Astrocyte (in vitro differentiated cells and primary cell): ENCODE measurements at places on chromosomes 6 and 20.
A peak's percentile ranks its signal among the peaks of the same experiment; 100 is the strongest.

- no peak for DNase-seq
These were observed 104.5 kb downstream of the NOL4L start for GRCh38 chr20:32480371-32481241.

- DNase-seq, result no peak
These were observed 90.0 kb downstream of the PRND start for GRCh38 chr20:4811661-4812181.

DNA sequence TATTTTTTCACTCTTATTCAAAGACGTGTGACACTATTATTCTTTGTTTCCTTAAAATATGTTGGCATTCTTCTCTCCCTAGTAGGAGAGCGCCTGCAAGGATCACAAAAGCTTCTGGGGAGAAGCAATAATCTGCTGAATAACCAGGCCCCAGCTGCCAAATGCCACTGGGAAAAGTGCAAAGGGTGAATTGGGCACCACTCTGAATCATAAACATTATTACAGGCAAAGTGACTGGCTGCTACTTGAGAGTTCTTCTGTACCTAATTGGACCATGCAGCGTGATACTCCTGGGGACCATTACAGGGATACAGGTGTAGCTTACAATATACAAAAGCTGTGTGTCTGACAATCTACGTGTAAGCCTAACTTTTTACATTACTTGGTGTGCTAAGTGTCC, 152.8 kb downstream of the ATXN1 start:
- no peak for DNase-seq

DNA sequence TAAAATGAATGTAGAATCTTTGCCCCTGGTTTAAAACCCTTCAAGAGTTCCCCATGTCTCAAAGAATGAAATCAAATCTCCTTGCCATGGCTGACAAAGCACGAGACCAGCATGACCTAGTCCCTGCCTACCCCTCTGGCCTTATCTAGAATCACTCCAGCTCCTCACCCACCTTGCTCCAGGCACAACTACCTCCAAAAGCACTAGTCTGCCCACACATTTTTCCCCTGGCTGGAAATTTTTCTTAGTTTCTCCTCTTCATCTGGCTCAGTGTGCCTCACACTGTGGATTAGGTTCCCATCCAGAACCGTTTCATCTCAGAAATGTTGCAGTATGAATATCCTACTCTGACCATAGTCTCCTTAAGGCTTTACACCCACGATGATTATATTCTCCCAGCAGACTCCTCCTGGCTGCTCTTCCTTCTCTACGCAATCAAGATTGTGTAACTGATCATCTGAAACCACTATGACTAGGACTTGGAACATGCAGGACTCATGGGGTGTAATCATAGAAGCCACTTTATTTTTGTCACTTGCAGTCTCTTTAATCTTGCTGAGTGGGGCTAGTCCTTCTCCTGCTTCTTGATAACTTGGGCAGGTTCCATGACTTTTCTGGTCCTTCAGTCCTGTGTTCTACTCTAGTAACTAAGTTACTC, 7.8 kb upstream of the MRS2 start:
- DNase-seq, result peak; percentile 83

DNA sequence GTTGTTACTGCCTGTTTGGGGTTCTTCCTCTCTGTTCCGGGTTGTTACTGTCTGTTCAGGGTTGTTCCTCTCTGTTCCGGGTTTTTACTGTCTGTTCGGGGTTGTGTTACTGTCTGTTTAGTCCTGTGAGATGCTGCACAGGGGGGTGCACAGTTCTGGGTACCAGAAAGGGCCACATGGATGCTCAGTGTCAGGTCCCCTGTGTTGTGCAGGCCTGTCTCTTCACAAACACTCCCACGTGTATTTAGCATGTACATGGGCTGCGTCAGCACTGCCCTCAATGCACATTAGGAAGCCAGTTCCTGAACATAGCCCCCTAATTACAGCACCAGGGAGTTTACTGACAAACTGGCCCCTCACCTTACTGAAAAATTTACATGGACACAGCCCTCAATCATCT, 118.5 kb downstream of the DLL1 start:
- DNase-seq, result no peak

DNA sequence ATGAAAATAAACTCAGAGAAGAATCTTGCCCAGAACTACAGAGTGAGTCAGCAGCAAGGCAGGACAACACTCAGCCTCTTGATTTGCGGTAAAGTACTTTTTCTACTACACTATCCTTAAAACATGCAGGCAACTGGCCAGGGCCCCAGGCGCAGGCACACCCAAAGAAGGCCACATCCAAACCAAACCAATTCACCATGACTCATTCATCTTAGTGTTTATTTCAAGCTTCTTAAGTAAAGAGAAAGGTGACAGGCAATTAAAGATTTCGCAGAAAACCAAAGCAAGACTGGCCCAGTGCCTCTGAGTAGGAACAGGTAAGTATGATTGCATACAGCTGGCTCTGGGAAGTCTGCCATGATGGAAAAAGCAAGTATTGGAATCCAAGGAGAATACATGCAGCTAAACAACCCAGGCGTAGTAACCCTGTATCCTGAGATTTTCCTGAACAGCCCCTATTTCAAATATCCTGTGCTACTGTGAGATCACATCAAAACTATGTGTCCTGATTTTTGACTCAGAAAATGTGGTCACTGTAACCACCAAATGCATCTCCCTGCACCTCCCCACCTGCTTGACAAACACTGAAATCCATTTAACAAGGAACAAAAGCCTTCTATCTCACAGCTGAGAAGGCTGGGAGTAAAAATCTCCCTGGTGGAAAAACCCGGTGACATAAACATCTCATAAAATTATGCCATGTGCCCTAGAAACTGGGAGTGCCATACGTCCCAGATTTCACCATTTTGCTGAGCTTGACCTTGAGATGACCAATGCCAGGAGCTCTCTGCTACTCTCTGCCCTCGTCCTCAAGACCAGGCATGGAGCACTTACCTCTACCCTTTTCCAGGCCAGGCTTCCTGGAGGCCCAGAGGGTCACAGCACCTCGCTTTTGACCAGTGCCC, 12.4 kb downstream of the WFDC3 start:
- DNase-seq, result peak; percentile 100

GRCh38 chr20:62835931-62836861, 19.3 kb downstream of the COL9A3 start:
- DNase-seq, result no peak

GRCh38 chr20:62940875-62941274, 2.9 kb downstream of the GID8 start:
- no peak for DNase-seq

- DNase-seq, result peak; percentile 45
These were observed 149.4 kb downstream of the CD24 start for GRCh38 chr6:106825156-106825555.

DNA sequence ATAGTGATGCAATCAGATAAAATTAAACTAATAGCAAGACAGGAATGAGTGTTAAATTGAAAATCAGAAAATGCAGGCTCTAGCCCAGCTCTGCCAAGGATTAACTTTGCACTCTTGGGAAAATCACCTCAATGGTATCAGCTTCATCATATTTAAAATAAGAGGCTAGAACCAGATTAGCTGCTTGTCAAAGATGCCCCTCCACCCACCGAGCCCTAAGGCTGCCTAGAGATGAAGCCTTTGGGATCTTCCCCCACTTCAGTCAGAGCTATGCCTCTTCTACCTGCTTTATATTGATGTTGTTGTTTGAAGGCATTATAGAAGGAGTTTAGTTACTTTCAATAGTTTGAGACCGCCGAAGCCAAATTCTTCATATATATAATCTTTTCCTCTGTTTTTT, 47.4 kb downstream of the HDDC2 start:
- DNase-seq, result no peak

DNA sequence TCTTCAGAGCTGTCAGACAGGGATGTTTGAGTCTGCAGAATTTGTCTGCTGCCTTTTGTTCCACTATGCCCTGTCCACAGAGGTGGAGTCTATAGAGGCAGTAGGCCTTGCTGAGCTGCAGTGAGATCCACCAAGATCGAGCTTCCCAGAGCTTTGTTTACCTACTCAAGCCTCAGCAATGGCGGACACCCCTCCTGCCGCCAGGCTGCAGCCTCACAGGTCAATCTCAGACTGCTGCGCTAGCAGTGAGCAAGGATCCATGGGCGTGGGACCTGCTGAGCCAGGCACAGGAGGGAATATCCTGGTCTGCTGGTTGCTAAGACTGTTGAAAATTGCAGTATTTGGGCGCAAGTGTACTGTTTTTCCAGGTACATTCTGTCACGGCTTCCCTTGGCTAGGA, 28.4 kb upstream of the RAB32 start:
- no peak for DNase-seq
